ENCODE measurements at places on chromosomes 2 and 18.

DNA sequence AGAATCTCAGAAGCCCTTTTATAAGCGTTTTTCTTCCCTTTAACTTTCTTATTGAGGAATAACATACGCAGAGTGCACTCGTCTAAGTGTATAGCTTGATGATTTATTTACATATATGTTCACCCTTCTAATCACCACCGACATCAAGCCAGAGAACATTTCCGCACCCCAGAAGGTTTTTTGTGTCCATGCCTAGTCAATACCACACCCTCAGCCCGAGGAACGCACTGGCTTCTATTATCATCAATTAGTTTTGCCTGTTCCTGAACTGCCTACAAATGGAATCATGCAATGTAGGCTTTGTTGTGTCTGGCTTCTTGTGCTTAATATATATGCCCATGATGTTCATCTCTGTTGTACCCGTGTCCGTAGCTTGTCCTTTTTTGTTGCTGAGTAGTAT lies 27.7 kb downstream of the SDC1 start:
- DNase-seq, result no peak

DNA sequence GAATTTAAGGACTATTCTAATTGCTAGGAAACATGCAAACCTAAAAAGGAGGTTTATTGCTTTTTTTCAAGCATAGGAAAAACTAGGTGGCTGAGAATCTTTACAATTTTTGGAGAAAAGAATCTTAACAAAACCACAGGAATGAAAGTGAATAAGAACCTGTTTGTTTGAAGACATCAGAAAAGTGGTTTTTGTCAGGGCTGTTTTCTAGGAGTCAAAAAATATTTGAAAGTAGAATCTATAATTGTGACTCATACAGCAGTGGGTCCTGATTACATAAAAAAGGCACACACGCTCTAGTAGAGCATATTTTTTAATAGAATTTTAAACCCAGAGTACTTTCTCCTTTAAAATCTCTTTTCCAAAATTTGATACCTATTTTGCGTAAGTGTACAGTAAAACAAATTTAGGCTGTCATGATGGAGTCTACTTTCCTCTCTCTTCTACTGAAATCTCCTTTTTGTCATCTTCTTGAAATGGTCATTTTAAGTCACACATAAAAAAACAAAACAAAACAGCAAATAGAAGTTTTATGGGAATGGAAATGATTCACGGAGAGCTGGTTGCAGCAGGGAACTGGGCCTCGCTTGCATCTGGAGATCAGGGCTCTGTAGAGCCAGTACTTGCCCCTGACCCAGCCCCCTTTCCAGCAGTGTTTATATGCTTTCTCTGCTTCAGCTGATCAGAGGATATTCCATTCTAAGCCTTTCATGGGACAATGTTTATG lies 59.1 kb upstream of the PELI1 start:
- no peak for DNase-seq

- DNase-seq, result no peak
These were observed 421.0 kb upstream of the NETO1 start for GRCh38 chr18:73288813-73289212.

GRCh38 chr18:67901573-67901972 lies 385.1 kb upstream of the DSEL start:
- DNase-seq, result no peak

DNA sequence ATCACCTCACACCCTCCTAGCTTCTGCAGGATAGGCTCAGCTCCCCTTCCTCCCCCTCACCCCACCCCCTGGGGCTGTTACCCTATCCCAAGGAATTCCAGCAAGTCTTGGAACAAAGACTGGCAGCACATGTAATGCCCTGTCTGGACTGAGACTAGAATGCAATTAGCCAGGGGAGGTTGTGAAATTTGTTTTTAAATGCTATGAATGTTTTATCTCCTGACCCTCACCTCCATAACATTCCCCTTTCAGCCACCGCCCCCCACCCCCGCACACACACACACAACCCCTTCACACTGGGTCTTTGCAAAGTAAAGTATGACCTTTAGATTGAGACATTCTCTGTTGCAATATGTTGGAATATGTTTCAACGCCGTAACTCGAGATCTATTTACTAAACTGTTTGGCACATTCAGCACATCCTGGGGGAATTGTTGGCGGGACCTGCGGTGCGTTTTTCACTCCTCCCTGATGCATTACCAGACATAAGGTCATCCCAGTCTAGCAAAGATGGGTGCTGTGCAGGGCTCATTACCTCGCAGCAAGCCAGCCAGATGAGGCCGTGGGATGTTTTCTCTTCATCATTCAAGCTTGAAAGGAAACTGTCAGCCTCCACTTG lies 290.7 kb upstream of the SLC14A2 start:
- no peak for DNase-seq

Measured in HEK293T (cell line).